IMR-90 (cell line): ENCODE measurements at places on chromosomes 5 and 9.
A peak's percentile ranks its signal among the peaks of the same experiment; 100 is the strongest.

DNA sequence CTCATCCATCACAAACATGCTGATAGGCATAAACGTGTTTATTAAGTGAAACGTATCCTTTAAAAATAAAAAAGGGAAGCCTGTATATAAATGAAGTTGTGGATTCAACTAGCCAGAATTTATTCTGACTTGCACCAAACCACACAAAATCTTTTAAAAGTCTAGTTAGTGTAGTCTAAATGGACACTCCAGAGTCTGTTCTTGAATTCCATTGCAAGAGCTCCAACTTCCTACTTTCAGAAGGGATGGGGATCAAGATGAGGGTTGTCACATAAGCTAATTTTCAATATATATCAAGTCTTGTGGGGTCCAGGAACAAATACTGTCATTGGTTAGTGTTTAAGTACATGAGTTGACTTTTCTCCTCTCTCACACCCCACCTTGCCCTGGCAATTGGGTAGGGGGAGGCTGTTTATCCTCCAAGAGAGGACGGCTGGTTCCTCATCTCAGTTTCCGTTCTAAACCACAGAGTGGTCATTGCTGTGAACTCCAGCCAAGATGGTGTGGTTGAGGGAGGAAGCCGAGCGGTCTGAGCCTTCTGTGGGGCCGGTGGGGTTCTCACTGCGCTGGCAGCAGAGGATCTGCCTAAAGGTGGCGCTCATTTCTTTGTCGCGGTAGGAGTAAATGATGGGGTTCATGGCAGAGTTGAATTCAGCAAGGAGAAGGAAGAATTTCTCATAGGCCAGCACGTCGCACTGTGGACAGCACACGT lies 163.2 kb downstream of the LPAR1 start:
- H3K27ac ChIP-seq: peak overlapping the region; percentile 5; the same call in 1 of the 2 replicates
- peaks cover 23% of the 10 kb centered on the region for H3K36me3 ChIP-seq
- DNase-seq: no peak
- peaks cover 10% of the 10 kb centered on the region for H3K4me1 ChIP-seq
- no peak overlapping the region for H3K4me3 ChIP-seq

DNA sequence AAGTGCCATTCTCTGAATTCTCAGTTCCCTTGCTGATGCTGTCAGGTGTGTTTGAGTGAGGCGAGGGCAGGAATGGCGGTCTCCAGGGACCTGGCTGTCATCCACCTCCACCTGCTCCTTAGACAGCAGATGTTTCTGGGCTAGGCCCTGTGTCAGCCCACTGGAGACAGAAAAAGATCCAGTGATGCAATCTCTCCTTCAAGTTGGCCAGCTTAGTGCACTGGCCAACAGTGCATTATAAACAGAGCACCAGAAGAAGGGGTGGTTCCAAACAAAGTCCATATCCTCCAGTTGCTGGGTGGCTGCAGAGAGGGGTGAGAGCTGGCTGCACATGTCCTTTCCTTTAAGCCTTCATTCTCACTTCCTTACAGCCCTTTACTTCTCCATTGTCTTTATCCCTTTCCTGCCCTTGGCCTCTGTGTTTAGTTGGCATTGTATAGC lies 26.5 kb downstream of the NANS start:
- no peak overlapping the region for H3K27ac ChIP-seq
- peak; percentile 46 for DNase-seq
- H3K36me3 ChIP-seq: peaks cover 27% of the 10 kb centered on the region
- H3K4me3 ChIP-seq: no peak overlapping the region
- H3K4me1 ChIP-seq: peaks cover 18% of the 10 kb centered on the region
- H3K27me3 ChIP-seq: no peaks in the 10 kb centered on the region

- DNase-seq: no peak
- peaks cover 7% of the 10 kb centered on the region for H3K4me1 ChIP-seq
- peaks cover 25% of the 10 kb centered on the region for H3K36me3 ChIP-seq
- H3K27me3 ChIP-seq: no peaks in the 10 kb centered on the region
- H3K4me3 ChIP-seq: no peak overlapping the region
Observed at GRCh38 chr9:132605387-132605786, 23.0 kb downstream of the BARHL1 start.

DNA sequence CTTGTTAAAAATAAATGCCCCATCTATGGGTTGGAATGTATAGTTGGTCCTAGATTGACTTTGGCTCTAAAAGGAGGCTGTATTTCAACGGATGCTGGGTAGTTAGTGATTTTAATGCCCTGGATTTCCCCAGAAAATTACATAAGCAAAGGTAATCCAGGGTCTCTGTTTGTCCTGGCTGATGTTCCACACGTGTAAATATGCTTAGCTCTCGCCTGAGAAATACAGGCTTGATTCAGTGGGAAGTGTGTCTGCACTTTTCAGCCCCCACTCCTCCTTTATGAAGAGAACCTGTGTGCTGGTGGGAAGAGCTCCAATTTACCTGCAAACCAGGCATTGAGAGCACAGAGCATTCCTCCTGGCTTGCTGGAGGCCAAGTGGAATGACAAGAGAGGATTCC lies 294.6 kb upstream of the CLINT1 start:
- no peak overlapping the region for H3K27ac ChIP-seq
- no peak for DNase-seq
- no peaks in the 10 kb centered on the region for H3K36me3 ChIP-seq
- no peaks in the 10 kb centered on the region for H3K4me1 ChIP-seq
- H3K27me3 ChIP-seq: no peaks in the 10 kb centered on the region

DNA sequence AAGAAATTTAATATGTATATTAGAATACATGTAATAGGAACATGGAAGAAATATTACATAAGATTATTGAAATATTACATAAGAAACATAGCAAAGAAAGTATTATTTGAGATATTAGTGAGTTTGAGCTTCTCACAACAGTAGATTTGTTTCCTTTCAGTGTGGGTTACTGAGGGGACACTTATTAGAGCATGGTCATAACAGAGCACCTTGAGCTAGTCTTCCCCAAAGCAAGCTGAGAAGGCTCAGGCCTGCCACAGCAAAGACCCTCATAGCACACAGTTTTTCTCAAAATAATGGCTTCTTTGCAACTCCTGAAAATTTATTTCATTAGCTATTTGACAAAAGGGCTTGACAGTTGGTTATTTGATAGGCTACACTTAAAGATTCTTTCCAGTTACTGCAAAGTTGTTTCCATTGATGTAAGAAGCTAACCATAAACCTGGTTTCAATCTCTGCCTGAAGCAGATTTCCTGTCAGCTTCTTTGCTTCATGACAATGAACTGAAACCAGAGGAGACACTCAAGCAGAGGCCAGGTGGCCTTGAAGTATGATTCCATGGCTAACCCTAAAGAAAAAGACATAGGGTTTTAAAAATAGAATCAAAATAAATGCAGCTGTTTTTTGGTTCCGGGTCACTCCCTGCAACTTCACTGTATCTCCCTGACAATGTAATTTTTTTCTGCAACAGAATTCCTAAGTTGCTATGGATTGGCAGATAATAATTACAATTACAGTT lies 68.6 kb downstream of the ERMP1 start:
- H3K27ac ChIP-seq: no peak overlapping the region
- DNase-seq: no peak
- no peak overlapping the region for H3K4me3 ChIP-seq
- peaks cover 3% of the 10 kb centered on the region for H3K4me1 ChIP-seq
